ENCODE measurements at places on chromosomes 2 and 18. TPM values are rescaled to one million over a fixed set of nuclear protein-coding genes. Genes with fewer than 3 reads are reported as not detected.

DNA sequence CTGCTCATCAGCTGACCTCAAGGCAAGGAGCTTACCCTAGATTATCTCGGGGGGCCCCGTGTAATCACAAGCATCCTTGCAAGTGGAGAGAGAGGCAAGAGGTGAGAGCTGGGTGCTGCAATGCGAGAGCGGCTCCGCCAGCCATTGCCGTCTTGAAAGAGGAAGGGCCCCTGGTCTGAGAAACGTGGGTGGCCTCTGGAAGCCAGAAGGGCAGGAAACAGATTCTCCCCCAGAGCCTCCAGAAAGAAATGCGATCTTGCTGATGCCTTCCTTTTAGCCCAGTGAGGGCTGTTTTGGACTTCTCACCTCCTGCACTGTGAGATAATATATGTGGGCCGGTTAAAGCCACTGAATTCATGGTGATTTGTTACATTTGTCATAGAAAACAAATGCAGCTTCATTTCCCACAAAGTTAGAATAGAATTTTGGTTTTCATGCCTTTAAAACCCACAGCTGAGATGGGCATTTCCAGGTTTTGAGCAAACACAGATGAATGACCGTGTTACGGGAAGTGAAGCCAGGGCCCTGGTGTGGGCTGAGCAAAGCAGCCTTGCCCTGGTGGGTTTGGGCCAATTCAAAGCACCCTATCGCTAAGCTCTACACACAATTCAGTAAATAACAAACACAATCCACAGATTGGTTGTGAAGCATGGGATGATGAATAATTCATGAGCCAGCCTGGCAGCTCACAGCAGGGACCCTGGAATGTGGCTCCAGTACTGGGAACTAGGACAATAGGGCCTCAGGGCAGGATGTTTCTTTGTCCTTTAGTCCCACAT, 319.9 kb upstream of the HS6ST1 start:
- no peaks in the 10 kb centered on the region for H3K4me1 ChIP-seq
- H3K27me3 ChIP-seq = no peaks in the 10 kb centered on the region
- no peaks in the 10 kb centered on the region for H3K36me3 ChIP-seq
- no peak overlapping the region for H3K27ac ChIP-seq
- DNase-seq = no peak
- H3K4me3 ChIP-seq = no peak overlapping the region

GRCh38 chr2:99198103-99198841, 17.3 kb downstream of the MRPL30 start:
- DNase-seq = no peak
- H3K36me3 ChIP-seq = peaks cover 5% of the 10 kb centered on the region
- no peak overlapping the region for H3K4me3 ChIP-seq
- no peaks in the 10 kb centered on the region for H3K27me3 ChIP-seq

DNA sequence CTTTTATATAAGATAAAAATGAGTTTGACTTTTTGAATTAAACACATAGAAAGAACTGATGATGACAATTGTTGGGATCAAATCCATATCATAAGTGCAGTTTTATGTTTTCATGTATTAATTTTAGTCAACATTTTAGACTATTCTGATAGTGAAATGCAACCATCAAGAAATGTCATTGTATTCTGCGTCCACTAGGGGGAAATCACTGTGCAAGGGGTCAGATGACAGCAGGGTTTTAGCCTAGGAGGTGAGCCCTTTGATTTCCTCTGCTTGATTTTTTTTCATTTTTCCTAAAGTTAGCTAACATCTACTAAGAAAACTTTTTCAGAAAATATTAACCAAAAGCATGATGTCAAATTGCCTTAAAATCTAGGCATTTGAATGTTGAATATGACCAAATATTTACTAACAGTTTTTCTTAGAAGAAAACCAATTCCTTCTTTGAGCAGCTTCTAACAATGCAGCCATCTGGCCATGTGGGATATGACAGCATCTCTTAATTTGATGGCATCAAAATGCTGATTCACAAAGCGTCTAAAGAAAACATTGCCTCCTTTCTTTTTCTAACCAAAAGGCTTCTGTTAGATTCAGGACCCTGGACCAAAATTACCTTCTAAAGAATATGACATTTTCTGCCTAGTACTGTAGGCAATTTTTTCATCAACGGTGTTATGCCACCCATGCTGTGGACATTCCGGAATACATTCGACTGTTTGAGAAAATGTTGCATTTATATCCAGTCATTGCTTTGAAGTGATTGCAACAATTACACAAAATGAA, 141.5 kb downstream of the SPHKAP start:
- H3K4me3 ChIP-seq = no peak overlapping the region
- no peak for DNase-seq
- no peaks in the 10 kb centered on the region for H3K36me3 ChIP-seq
- no peaks in the 10 kb centered on the region for H3K4me1 ChIP-seq
- no peak overlapping the region for H3K27ac ChIP-seq

GRCh38 chr2:43397411-43397810, 171.0 kb upstream of the ZFP36L2 start:
- H3K36me3 ChIP-seq = peaks cover 14% of the 10 kb centered on the region
- H3K4me3 ChIP-seq = no peak overlapping the region
- DNase-seq = no peak
- H3K4me1 ChIP-seq = peaks cover under 1% of the 10 kb centered on the region
- H3K27ac ChIP-seq = no peak overlapping the region
- no peaks in the 10 kb centered on the region for H3K27me3 ChIP-seq

DNA sequence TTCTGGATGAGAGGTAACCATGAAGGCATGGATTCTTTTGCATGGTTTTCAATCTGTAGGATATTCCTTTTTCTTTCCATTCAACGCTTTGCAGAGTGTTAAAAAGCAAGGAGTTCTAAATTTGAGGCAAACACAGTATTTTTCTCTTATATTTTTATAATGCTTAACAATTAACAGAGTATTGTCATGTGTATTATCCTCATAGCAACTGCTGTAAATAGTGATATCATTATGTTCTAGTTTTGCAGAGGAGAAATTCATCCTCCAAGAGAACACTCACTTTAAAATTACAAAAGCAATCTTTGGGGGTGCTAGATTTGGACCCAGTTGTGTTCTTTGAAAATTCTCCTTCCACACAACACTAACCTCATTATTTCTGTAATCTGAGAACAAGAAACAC, 58.7 kb downstream of the RDH14 start:
- no peak for DNase-seq
- no peak overlapping the region for H3K4me3 ChIP-seq
- no peaks in the 10 kb centered on the region for H3K4me1 ChIP-seq
- no peak overlapping the region for H3K27ac ChIP-seq

DNA sequence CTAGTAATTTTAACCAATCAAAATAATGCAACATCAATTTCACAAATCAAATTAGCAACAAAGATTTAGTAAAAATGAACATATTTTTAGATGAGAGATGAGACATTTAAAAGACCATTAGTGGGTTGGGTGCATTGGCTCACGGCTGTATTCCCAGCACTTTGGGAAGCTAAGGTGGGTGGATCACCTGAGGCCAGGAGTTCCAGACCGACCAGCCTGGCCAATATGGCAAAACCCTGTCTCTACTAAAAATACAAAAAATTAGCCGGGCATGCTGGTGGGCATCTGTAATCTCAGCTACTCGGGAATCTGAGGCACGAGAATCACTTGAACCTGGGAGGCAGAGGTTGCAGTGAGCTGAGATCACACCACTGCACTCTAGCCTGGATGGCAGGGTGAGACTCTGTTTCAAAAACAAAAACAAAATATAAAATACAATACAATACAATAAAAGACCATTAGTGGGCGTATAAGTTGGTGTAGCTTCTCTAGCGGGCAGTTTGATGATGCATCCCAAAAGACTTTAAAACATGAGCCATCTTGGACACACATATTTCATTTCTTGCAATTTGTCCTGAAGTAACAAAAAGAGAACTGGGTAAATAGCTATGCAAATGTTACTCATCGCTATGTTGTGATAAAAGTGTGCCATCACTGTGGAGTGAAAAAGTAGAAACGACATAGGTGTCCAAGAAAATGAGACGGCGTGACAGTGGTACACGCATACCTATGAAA, 101.8 kb downstream of the COL6A3 start:
- no peak overlapping the region for H3K4me3 ChIP-seq
- DNase-seq = no peak
- H3K36me3 ChIP-seq = no peaks in the 10 kb centered on the region
- no peak overlapping the region for H3K27ac ChIP-seq

DNA sequence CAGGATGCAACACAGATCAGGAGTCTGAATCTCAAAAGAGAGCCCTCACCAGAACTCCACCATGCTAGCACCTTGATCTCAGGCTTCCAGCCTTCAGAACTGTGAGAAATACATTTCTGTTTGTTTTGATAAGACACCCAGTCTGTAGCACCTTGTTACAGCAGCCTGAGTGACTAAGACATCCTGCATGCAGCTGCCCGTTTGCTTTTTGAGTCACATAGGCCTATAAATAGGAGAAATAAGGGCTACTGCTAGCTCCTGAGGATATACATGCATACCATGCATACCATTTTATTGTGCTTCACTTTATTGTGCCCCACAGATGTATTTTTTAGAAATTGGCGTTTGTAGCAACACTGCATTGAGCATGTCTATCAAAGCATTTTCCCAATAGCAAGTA, 337.8 kb downstream of the CDH2 start:
- no peaks in the 10 kb centered on the region for H3K4me1 ChIP-seq
- no peaks in the 10 kb centered on the region for H3K36me3 ChIP-seq
- H3K4me3 ChIP-seq = no peak overlapping the region
- no peak for DNase-seq

DNA sequence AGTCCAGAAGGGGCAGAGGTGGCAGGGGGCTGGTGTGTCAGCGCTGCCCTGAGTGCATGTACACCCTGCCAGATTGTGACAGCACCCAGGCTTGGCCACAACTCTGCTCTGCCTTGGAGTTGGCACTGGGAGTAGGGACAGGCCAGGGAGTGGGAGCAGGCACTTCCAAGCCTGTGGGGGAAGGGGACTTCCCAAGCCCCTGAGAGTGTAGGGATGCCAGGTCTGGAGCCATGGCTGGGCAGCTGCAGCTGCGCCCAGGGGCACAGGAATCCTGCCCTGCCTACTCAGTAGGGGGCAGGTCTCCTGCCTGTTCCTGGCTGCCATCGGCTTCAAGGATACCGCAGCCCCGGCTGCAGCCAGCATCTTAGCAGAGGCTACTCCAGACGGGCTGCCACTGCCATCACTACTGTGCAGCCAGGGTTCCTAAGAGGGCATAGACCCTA, 109.4 kb downstream of the CALCRL start:
- H3K27me3 ChIP-seq = no peaks in the 10 kb centered on the region
- H3K4me3 ChIP-seq = no peak overlapping the region
- H3K36me3 ChIP-seq = no peaks in the 10 kb centered on the region
- DNase-seq = no peak
- H3K27ac ChIP-seq = no peak overlapping the region

- no peak for DNase-seq
- peaks cover 6% of the 10 kb centered on the region for H3K4me1 ChIP-seq
- H3K27ac ChIP-seq = no peak overlapping the region
- H3K36me3 ChIP-seq = no peaks in the 10 kb centered on the region
- peaks cover 58% of the 10 kb centered on the region for H3K27me3 ChIP-seq
Observed at GRCh38 chr18:72869226-72870185, 1.7 kb upstream of the NETO1 start.

GRCh38 chr2:108614043-108614545, 79.8 kb downstream of the LIMS1 start:
- no peaks in the 10 kb centered on the region for H3K36me3 ChIP-seq
- DNase-seq = no peak
- H3K4me1 ChIP-seq = peaks cover 68% of the 10 kb centered on the region
- no peaks in the 10 kb centered on the region for H3K27me3 ChIP-seq

GRCh38 chr2:2263196-2263829, 67.8 kb downstream of the MYT1L start:
- no peak overlapping the region for H3K4me3 ChIP-seq
- H3K27ac ChIP-seq = no peak overlapping the region
- no peaks in the 10 kb centered on the region for H3K4me1 ChIP-seq
- no peaks in the 10 kb centered on the region for H3K27me3 ChIP-seq
- no peak for DNase-seq
- no peaks in the 10 kb centered on the region for H3K36me3 ChIP-seq

DNA sequence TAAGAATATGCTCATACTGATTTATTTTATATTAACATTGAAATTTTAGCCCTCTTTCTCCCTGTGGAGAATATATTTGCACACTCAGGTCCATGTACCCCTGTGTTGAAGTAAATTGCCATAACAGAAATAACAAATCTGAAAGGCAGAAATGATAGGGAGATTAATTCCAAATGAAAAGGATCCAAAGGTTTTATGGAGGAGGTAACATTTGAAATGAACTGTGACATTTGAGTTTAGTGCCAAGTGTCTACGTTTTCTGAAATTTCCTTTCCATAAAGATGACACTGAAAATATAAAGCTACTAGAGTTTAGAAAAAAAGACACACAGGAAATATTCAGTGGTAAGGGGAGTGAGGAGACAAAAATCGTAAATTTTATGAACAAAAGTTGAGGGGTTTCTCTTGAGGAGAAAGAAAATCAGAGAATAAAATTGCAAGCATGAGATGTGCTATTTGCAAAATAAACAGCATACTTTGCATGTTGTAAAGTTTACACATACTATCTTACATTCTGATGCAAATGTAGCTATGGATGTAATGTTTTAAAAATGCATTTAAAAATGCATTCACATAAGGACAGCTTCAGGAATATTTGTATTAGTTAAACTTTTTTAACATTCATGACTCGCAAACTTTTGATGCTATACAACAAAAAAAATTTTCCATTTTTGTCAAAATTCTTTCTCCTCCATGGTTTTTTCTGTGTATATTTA, 69.5 kb downstream of the BAZ2B start:
- H3K4me1 ChIP-seq = peaks cover 4% of the 10 kb centered on the region
- H3K36me3 ChIP-seq = peaks cover 15% of the 10 kb centered on the region
- DNase-seq = no peak
- no peaks in the 10 kb centered on the region for H3K27me3 ChIP-seq
- no peak overlapping the region for H3K4me3 ChIP-seq

DNA sequence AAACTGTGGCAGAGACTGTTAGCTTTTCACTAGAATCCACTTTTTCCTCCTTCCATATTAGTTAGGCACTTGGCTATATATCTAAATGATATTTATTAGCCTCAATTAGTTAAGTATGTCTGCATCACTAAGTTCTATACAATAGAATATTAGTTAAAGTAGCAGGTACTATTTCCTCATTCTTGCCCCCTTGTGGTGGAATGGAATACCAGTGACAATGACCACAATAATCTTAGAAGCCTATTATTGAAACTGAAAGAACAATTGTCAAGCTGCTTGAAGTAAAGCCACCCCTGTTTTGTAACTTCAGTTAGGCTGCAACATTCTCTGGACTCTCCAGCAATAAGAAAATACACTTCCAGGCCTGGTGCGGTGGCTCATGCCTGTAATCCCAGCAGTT, 476.3 kb upstream of the VWC2L start:
- no peak for DNase-seq
- H3K36me3 ChIP-seq = no peaks in the 10 kb centered on the region
- H3K4me3 ChIP-seq = no peak overlapping the region
- H3K27ac ChIP-seq = no peak overlapping the region
- no peaks in the 10 kb centered on the region for H3K27me3 ChIP-seq

SP140 gene
- total RNA-seq = 2.3 TPM

SCN9A gene
- total RNA-seq = 1.9 TPM

C2orf81 gene
- 0.22 TPM for total RNA-seq

PLCD4 gene
- 7.1 TPM for total RNA-seq

DIPK1C gene
- not detected for total RNA-seq

Data from esophagus squamous epithelium (tissue), 5 donors.